CD4-positive, alpha-beta T cell treated with Interleukin-10 for 1 hour (primary cell): ENCODE measurements at places on chromosomes 12 and 14.
A peak's percentile ranks its signal among the peaks of the same experiment; 100 is the strongest.

DNA sequence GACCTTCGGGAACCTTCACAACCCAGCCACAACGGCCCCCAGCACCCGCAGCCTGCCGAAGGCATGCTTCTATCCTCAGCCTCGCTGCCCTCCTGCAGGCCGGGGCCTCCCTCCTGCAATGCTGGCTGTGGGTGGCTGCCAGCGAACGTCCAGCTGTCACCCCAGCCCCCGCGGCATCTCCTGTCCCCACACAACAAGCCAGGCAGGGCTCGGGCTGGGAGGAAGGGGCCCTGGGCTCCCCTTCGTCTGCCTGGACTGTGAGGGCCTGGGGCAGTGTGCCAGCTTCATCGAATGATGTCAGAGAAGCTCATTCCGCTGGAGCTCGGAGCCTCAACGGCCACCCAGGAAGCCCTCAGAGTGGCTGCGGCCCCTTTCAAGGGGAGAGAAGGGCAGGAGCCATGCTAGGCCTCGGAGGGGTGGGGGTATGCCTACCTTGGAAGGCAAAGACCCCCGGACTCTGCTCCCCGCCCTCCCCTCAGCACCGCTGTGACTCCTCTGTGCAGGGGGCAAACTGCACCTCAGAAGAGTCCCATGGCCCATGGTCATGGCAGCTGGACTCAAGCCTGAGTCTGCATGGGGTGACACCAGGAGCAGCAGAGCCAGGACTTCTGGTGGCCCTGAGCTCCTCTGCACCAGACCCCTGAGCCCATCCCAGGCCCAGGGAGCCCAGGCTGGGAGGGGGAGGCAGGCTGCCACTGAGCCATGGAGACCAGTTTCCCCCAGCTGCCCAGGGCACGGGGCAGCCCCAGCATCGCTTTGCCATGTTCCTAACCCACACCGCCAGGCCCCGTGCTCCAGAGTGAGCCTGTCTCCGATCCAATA lies 24.7 kb upstream of the C14orf180 start:
- no peak for DNase-seq

DNA sequence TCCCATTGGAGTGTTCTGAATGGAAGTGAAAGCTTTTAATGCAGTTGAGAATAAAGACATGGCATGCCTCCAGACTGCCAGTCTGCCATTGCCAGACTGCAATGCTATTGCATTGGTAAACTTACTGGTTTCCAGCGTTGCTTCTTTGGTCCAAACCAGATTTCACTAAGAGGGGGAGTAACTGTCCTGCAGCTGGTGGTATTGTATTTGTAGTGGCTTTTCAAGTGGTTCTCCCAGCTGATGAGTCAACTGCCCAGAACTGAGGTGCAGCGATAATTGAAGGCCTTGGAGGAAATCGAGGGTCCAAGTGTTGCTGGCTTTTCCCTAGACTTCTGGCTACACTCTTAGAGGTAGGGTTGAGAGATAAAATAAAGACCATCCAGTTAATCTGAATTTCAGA lies 31.9 kb downstream of the ERG28 start:
- no peak for DNase-seq

GRCh38 chr14:20607617-20608016 lies 16.4 kb upstream of the RNASE12 start:
- DNase-seq: no peak

DNA sequence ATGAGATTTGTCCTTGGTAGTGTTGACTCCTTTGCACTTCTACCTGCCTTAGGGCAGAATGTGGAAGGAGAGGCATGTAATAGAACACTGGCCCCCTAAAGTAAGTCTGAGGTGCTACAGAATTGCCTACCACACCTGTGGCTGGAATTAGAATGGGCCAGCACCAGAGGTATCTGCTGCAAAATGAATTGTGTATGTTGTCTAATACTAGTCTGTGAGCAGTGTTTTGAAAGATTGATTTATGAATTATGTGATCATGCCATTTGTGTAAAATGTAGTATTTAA lies 5.7 kb upstream of the STYX start:
- no peak for DNase-seq

- no peak for DNase-seq
Observed at GRCh38 chr14:67900231-67900630, 80.7 kb downstream of the RAD51B start.

DNA sequence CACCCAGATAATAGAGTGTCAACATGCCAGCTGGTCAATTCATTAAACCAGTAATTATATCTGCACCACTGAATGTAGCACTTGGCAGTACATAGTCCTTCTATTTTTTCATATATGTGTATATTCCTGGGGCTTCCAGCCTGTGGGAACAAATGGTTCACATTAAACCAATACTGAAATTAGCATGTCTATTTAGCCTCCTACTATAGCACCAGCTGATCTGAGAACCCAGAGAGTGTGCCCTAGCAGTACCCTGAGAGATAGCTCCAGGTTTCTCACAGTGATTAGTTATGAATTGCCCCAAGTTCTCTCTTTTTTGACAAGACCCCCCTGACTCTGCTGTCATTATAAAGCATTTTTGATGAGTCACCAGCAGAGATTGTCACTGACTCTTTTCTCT lies 1097.3 kb upstream of the FLRT2 start:
- no peak for DNase-seq

GRCh38 chr14:44912041-44912869 lies 49.5 kb downstream of the KLHL28 start:
- DNase-seq: no peak

- DNase-seq: peak; percentile 76
Observed at GRCh38 chr12:95548539-95549391, 2.5 kb downstream of the USP44 start.

GRCh38 chr12:39048395-39048794 lies 143.0 kb upstream of the CPNE8 start:
- DNase-seq: no peak
